ENCODE measurements at places on chromosomes 12 and 14.

GRCh38 chr12:90239732-90240260, 531.2 kb upstream of the ATP2B1 start:
- DNase-seq: no peak

DNA sequence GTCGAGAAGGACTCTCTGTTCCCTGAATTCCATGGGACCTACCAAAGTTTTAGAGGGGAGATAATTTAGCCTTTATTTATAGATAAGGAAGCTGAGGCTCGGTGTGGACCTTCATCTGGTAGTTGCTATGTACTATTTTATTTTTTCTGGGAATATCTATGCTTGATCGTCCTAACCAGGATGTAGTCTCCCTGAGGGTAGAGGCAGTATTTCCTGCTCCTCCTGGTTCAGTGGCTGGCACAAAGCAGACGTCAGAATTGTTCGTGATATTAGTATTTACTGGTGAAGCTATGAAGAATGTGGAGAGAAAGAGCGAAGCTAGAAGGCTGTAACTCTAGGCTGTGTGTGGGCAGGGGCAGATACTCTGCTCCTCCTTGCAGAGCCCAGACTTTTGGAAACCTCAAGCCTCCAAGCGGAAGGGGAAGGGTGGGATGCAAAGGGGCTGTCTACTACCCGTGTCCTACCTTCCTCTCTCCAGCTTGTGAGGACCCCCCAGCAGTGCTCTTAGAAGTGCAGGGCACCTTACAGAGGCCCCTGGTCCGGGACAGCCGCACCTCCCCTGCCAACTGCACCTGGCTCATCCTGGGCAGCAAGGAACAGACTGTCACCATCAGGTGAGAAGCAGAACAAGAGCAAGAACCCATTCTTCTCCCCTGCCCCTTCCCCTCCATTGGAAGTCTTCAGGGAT, 1.4 kb downstream of the LRP10 start:
- no peak for DNase-seq

- DNase-seq: no peak
Measured at GRCh38 chr12:104686196-104686595, 229.4 kb downstream of the CHST11 start.

DNA sequence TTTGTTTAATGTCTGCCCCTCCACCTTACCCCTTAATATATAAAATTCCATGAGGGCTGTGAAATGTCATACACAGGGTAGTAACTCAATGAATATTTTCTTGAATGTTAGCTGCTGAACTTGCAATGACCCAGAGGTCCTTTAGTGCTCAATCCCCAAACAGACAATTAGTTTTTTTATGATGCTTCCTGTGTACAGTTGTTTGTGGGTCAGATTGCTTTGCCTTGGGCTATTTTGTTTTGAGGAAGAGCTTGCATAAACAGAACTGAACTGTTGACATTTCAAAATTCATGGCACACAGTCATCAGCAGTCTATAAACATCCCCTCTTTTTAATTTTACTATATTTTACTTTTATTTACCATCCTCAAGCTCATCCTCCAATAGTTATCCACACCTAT, 820.5 kb upstream of the SEL1L start:
- no peak for DNase-seq

DNA sequence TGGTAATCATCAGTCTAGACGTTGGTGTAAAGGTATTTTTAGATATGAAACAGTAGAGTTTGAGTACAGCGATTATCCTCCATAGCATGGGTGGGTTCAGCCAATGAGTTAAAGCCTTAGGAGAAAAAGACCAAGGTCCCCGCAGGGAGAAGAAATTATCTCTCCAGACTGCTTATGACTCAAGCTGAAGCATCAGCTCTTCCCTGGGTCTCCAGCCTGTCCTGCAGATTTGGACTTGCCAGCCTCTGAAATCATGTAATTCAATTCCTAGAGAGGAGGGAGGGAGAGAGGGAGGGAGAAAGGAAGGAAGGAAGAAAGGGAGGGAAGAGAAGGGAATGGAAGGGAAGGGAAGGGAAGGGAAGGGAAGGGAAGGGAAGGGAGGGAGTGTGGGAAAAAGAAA, 12.0 kb upstream of the DTX1 start:
- DNase-seq: no peak

DNA sequence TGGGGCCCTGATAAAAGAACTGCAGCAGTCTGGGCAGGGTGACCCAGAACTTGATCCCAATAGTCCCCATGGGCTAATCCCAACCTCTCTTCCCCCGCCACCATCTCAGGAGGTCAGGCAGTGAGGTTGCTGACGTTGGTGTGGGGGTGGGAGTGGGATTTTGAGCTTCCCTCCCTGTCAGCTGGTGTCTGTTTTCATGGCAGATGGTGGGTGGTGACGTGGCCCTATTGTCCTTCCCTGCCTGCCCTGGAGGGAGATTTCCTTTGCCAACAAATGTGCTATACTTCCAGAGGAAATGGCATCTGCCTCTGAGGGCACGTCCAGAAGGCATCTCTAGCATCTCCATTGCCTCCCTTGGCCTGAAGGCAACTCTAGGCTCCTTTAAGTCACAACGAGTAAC, 37.7 kb downstream of the NEUROD4 start:
- no peak for DNase-seq

GRCh38 chr12:6854036-6854435, 2.1 kb downstream of the USP5 start:
- no peak for DNase-seq

GRCh38 chr12:31560516-31560915, 30.4 kb downstream of the DENND5B start:
- DNase-seq: no peak

- DNase-seq: no peak
Measured at GRCh38 chr14:56562883-56563282, 16.7 kb upstream of the TMEM260 start.

DNA sequence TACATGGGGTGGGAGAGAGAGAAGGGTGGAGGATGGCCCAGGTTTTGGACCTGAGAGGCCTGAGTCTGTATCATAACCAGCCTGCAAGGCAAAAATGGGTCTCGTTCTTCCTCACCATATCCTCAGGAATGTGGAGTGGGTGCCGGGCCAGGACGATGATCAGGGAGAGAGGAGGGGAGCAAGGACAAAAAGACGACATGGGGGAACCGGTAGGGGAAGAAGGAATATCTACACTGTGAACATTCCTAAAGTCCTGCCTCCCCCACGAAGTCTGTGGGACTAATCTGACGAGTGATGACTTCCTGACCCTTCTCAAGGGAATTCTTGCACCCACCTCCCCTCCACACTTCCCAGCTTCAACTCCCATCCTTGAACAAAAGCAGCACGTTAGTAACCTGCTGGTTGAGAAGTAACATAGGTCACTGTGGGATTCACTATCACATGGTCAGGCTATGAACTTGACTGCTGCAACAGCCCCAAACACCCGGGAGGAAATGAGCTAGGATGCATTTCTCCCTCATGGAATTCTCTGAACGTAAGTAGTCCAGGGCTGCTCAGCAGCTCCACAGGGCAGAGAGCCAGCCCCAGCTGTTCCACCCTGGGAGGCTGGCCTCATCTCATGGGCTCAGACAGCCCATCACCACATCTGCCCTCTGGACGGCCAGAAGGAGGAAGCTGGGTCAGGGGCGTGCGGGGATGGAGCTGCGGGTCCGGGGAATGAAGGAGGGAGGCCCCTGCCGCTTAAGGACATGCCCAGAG, 36.8 kb upstream of the VWF start:
- no peak for DNase-seq

DNA sequence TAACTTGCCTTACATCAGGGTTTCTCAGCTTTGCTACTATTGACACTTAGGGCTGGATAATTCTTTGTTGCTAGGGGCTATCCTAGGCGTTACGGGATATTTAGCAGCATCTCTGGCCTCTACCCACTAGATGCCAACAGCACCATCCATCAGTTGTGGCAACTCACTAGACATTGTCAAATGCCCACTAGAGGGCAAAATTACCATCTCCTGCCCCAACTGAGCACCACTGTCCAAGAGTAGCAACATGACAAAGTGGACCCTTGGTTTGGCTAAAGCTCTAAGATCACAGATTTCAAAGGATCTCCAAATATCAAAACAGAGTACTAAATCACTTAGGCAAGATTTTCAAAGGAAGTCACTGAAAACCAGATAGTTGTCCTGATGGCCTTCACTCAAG, 251.7 kb upstream of the TBX3 start:
- no peak for DNase-seq

- DNase-seq: no peak
Measured at GRCh38 chr12:128637642-128638606, 185.8 kb downstream of the SLC15A4 start.

- no peak for DNase-seq
Measured at GRCh38 chr12:109926016-109926415, 25.9 kb downstream of the TCHP start.

DNA sequence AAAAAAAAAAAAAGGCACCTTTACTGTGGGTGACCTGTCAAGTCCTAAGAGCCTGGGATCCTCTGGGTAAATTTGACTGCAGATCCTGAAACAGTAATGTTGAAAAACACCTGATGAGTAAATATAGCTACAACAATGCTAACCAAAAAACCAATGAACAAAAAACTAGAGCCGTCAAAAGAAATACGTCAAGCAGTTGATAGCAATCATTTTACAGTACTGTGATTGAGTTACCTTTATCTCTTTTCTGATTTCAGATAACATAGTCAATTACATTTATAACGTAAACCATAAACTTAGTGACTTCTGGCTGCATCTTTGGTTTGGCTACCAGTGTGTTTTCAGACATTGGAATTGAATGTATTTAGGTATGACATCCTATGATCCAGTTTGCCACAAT, 6.1 kb upstream of the TMED2 start:
- no peak for DNase-seq

DNA sequence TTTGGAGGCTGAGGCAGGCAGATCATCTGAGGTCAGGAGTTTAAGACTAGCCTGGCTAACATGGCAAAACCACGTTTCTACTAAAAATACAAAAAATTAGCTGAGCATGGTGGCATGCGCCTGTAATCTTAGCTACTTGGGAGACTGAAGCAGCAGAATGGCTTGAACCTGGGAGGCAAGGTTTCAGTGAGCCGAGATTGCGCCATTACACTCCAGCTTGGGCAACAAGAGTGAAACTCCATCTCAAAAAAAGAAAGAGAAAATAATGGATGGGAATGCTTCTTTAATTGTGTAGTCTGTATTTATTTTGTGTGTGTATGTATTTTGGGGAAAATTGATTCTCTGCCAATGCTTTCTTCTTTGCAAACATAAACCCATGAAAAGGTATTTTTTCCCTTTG, 32.5 kb downstream of the SRGAP1 start:
- no peak for DNase-seq

DNA sequence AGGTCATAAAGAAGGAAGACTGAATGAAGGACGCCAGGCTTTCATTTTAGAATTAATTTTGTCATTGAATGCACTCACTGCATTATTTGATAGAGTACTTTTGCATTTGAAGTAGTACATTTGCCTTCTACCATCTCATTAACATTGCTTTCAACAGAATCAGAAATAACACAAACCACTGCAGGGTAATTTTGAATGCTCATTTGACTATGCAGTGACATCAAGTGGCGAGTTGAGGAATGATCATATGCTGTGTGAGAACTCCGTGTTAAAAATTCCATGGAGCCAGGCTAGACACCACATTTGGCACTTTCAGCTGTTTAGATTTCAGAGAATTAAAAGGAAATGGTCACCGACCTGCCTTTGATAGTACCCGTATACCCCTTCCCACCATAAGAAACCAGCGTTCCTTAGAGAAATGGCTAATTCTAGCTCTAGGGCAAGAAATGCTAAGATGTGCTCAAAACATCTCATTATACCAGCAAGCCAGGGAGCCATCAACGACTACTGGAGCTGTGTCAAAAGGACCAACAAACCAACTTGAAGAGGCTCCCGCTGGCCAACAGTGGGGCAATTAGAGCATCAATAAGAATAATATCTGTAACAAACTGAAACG, 16.5 kb downstream of the HEBP1 start:
- DNase-seq: no peak

GRCh38 chr12:97535582-97535981, 73.0 kb downstream of the RMST start:
- DNase-seq: no peak

GRCh38 chr12:6961278-6961694, 9.2 kb downstream of the PHB2 start:
- peak; percentile 56 for DNase-seq

- no peak for DNase-seq
Measured at GRCh38 chr12:1161197-1161596, 170.2 kb downstream of the ERC1 start.

DNA sequence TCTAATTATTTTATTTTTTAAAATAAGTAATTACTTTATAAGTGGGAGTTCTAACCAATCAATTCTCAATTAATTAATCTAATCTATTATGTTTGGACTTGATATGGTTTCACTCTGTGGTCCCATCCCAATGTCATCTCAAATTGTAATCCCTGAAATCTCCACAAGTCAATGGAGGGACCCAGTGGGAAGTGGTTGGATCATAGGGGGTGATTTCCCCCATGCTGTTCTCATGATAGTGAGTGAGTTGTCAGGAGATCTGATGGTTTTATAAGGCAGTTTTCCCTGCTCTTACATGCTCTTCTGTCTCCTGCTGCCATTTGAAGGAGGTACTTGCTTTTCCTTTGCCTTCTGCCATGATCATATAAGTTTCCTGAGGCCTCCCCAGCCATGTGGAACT, 836.1 kb downstream of the GALC start:
- DNase-seq: no peak

DNA sequence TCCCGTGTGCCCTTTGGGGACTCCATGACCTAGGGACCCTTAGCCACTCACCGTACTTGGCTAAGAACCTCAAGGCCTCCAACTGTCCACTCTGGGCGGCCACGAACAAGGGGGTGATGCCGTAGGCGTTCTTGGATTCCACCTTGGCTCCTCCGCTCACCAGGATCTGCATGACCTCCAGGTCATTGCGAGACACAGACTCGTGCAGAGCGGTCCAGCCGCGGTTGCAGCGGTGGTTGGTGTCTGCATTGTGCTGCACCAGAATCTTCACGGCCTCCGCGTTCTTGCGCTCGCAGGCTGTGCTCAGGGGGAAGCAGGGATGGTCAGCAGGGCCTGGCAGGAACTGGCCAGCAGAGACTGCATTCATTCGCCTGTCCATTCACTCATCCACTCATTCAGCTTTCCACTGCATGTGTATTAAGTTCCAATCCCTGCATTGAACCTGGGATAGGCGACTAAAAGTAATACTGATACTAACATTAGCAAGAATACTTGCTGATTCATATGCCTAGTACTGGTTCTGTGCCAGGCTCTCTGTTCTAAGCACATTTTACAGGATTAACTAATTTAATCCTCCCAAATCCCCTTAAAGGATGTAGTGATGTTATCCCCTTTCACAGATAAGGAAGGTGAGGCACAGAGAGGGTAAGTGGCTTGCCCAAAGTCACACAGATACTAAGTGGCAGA, 23.9 kb downstream of the FAM181A start:
- DNase-seq: no peak

DNA sequence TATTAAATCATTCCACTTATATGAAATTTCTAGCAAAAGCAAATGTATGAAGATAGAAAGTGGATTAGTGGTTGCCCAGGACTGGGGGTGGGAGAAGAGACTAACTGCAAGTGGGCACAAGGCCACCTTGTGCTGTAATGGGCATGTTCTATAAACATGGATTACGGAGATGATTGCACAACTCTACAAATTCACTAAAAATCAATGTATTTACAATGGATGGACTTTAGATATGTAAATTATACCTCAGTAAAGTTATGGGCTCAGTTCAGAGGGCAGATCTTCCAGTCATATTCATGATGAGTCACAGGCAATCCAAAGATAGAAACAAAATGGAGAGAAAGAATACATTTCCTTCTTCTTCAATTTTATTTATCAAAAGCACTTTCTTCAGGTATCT, 173.9 kb downstream of the NDUFA12 start:
- DNase-seq: no peak

Data from tibial artery (tissue), 4 donors.